ENCODE measurements at places on chromosomes 11 and 22.

DNA sequence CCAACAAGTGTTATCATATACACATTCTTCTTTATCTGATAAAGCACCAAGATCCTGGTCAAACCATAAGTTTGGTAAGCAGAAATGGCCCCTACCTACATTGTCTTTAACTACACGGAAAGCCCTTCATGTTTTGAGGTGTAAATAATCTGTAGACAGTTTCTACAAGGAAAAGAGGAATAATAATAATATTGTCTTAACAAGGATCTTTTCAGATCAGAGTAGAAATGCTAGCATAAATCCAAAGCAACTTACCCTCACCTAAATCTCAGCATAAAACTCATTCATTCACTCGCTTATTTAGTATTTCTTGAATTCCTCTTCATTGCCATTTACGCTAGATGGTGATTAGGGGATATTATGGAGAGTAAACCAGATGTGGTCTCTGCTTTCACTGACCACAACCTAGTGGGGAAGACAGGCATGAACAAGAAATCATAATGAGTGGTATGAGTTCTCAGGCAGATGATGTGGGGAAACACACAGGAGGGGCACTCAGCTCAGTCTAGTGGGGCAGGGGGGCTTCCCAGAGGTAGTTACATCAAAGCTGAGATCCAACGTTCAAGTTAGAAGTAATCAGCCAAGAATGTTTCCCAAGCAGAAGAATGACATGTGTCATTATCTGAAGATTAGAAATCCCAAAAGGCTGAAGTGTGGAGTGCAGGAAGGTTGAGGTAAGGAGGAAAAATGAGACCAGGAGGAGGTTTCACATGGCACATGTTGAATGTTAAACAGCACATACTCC, 65.4 kb upstream of the ZC3H12C start:
- no peak for DNase-seq

GRCh38 chr11:131637469-131638175, 267.2 kb downstream of the NTM start:
- no peak for DNase-seq

DNA sequence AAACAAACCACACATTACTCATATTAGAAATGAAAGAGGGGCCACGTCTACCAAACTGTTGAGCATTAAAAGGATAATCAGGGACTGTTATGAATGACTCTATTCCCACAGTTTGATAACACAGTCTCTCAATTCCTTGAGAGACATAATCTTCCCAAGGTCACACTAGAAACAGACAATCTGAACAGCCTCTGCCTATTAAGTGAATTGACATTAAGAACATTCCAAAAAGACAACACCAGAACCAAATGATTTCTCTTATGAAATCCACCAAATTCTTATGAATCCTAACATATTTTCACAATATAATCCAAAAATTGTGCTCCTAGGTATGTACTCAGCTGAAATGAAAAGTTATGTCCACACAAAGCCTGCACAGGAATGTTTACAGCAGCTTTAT, 4.6 kb downstream of the RFPL1 start:
- DNase-seq: no peak

DNA sequence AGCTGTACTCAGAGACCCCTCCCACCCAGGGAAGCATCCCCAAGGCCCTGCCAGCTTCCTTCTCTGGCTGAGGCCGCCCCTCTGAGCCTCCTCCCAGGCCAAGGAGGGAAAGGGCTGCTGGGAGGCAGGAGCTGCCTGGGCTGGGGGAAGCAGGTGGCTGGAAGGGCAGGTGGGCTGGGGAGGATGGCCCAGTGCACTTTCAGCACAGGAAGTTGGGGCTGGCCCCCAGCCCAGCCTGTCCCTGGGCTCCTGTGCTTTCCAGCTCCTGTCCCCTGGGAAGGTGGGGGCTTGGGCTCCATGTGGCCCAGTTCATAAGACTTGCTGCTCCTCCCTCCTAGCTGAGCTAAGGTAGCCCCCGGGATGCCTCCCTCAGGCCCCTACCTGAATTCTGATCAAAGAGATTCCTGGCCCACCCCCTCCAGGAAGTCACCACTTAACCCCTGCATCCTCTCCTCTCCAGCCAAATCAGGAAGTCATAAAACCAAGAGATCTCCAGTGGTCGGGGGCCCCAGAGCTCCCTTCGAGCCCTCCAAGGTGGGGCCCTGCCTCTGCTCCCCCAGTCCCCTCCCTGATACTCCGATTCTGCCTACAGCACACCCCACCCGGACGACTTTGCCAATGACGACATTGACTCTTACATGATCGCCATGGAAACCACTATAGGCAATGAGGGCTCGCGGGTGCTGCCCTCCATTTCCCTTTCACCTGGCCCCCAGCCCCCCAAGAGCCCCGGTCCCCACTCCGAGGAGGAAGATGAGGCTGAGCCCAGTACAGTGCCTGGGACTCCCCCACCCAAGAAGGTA, 4.9 kb downstream of the PPP1CA start:
- no peak for DNase-seq

GRCh38 chr22:49650336-49651241, 177.1 kb downstream of the BRD1 start:
- no peak for DNase-seq

DNA sequence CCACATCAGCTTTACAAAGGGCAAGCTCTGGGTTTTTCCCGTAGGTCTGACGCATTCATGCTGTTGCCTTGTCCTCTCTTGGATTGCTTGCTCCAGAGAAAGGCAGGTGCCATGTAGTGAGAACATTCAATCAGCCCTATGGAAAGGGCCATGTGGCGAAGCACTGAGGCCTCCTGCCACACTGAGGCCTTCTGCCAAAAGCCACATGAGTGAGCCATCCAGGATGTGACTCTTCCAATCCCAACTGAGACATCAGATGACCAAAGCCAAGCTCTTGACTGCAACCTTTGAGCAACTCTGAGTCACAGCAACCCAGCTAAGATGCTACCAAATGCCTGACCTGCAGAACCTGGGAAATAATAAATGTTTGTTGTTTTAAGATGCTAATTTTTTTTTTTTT, 9.0 kb upstream of the PANX3 start:
- DNase-seq: no peak

- no peak for DNase-seq
Measured at GRCh38 chr22:32644252-32645100, 157.0 kb upstream of the TIMP3 start.

GRCh38 chr22:20138417-20138738, 6.8 kb downstream of the ZDHHC8 start:
- DNase-seq: no peak

- no peak for DNase-seq
Measured at GRCh38 chr22:22785316-22786065, 102.1 kb upstream of the IGLL5 start.

- no peak for DNase-seq
Measured at GRCh38 chr11:67647471-67647870, 3.1 kb downstream of the ACY3 start.

DNA sequence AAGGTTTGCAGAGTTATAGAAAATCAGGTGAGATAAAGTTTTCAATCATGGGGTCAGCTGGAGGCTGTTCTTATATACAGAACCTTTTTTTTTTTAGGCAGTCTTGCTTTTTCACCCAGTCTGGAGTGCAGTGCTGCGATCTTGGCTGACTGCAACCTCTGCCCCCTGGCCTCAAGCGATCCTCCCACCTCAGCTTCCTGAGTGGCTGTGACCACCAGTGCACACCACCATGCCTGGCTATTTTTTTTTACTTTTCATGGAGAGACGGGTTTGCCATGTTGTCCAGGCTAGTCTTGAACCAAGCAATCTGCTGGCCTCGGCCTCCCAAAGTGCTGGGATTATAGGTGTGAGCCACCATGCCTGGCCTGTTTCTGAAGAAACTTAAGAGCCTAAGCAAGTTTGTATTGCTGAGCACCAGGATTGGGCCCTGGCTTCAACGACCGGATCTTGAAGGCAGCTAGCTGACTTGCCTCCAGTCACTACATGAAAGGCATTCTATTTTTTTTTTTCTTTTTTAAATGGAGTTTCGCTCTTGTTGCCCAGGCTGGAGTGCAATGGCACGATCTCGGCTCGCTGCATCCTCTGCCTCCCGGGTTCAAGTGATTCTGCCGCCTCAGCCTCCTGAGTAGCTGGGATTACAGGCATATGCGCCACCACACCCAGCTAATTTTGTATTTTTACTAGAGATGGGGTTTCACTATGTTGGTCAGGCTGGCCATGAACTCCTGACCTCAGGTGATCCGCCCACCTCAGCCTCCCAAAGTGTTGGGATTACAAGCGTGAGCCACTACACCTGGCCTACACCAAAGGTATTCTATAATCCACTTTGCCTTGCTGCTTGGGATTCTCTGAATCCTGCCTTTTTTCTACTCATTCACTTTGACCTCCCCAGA, 7.6 kb downstream of the XBP1 start:
- DNase-seq: no peak

GRCh38 chr11:75775056-75775455, 6.5 kb downstream of the DGAT2 start:
- DNase-seq: no peak

DNA sequence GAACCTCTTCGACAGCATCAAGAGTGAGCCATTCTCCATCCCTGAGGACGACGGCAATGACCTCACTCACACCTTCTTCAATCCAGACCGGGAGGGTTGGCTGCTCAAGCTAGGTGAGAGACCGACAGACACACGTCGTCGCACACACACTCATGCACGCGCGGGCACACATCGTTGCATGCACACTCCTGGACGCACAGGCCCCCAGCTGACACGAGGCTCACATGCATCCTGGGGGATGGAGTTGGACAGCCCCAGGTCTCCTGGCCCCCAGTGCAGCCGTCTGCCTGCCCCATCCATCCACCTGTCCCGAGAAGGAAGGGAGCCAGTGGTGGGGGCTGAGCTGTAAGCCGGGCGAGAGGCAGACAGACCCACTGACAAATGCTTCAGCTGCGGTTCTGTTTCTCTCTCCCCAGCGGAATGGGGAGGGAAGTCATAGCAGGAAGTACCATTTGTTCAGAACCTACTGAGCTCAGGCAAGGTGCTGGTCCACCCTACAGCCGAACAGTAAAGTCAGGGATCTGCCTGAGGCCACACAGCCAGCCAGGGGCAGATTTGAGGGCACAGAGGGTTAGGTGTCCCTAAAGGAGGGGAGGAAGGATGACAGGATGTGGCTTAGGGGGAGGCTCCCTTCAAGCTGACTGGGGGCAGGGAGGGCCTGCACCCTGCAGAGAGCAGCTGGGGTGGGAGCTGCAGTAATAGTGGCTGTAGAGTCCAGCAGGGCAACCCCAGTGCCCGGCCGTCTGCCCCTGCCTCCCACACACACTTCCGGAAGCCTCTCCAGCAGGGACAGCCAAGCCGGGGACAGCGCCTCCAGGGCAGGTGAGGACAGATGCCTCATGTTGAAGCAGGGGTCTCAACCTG, 27.1 kb downstream of the CYTH4 start:
- DNase-seq: no peak

GRCh38 chr22:32050678-32051515, 7.8 kb downstream of the SLC5A1 start:
- peak; percentile 32 for DNase-seq

DNA sequence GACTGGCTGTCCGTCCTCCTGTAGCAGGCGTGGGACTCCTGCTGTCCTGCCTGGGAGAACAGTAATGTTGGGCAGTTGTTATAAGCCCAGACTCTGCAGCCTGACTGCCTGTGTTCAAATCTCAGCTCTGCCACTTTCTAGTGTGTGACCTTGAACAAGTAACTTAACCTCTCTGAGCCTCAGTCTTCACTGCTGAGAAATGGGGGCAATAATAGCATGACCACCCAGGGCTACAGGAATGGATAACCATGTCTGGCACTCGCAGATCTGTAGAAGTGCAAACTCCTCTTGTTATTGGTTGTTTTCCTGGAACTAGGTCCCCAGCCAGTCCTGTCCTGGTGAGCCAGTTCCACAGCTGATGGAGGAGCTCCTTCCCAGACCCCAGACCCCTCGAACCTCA, 69.7 kb downstream of the TP53I11 start:
- no peak for DNase-seq

DNA sequence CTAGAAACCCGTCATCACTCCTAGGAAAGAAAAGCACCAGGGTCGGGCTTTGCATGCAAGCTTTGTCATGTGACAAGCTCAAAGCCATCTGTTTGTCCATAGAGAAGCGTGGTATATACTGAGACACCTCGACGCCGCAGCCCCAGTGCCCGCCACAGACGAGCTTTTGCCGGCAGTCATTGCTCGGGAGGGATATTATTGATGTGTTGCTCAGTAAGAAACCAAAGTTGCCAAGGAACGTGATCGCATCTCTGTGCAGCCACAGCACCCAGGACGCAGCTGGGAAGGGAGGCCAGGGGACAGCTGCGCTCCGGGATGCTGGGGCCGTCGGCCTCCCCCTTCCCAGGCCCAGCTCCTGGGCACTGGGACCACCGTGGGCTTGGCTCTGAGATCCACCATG, 89.5 kb upstream of the KCNQ1OT1 start:
- no peak for DNase-seq

GRCh38 chr11:35404388-35404775, 15.0 kb downstream of the SLC1A2 start:
- no peak for DNase-seq

DNA sequence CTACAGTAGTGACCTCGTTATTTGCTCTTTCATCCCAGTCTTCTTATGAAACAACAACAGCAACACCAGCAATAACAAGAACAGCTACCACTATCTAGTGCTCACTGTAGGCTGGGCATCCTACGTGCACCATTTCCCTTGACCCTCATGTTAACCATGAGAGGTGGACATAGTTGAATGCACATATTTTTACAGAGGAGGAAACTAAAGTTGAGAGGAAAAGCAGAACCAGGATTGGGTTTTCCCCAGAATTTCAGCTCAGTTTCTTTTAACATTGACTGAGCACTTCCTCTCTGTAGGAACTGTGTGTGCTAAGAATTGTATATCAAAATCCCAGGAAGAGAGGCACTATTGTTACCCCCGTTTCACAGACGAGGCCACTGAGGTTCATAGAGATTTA, 39.4 kb upstream of the TSPAN18 start:
- no peak for DNase-seq

- no peak for DNase-seq
Measured at GRCh38 chr11:108875134-108875533, 210.3 kb downstream of the DDX10 start.
